Thyroid gland (tissue), 4 donors: ENCODE measurements at places on chromosomes 3 and 15. TPM values are rescaled to one million over a fixed set of nuclear protein-coding genes. Genes with fewer than 3 reads are reported as not detected.

GRCh38 chr15:65829130-65829764 is 37.2 kb upstream of the DENND4A start:
- no peak for DNase-seq

GRCh38 chr3:35931867-35932266 is 292.5 kb downstream of the ARPP21 start:
- no peak for DNase-seq

DNA sequence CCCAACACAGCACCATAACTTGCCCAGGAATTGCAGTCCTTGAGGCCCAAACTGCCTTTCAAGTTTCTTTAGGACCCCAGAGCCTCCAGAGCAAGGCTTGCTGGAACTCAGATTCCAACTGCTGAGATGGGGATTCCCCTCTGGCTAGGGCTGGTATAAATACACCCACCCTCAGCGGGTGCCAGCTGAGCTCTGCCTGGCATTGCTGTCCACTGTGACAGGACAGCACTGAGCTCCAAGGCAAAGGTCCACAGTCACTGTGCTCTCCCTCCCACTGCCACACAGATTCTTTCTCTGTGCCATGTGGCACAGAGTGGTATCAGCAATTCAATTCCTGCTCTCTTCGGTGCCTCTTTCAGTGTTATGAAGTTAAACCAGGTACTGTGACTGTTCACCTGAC is 304.2 kb upstream of the LMCD1 start:
- no peak for DNase-seq

DNA sequence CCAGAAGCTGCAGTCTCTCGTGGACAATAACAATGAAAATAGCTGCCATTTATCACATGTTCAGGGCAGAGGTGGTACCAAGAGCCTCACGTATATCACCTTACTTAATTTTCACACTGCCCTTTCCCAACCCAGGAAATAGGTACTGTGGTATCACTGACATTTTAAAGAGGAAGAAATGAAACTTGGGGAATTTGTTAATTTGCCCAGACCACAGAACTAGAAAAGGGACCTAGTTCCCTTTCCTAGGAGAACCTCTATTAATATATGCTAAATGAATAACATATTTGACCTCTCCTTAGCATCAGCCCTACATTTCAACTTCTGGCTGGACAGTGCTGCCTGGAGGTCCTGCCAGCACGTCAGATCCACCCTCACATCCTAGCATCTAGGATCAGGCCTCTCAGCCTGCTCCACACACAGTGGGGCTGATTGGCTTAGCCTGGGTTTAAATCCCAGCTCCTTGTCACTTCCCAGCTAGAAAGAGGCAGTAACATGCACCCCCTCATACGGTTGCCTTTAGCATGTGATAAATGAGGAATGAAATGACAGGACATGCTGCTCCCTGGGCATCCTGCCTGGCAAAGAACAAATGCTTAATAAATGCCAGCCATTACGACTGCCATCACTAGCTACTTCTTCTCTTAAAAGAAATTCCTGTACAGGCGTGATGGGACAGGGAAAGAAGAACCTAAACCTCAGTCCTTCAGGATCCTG is 95.1 kb upstream of the TNFAIP8L3 start:
- no peak for DNase-seq

The DLEC1 gene
- total RNA-seq, result 0.44 TPM

The CCDC191 gene
- total RNA-seq, result 13.7 TPM
